Cardiac ventricle fibroblast (primary cell): ENCODE measurements at places on chromosomes 12 and 14. TPM values are rescaled to one million over a fixed set of nuclear protein-coding genes. Genes with fewer than 3 reads are reported as not detected.

The KRT74 gene
- total RNA-seq = not detected in 2 replicates

The NR1H4 gene
- not detected in 2 replicates for total RNA-seq

The THAP2 gene
- 3.1 and 3.2 TPM in 2 replicates for total RNA-seq

The CISTR gene
- not detected in 2 replicates for total RNA-seq

The SYNE3 gene
- total RNA-seq = 34.0 and 36.8 TPM in 2 replicates

The SLC16A7 gene
- total RNA-seq = 7.9 and 10.7 TPM in 2 replicates
